CD14-positive monocyte (primary cell): ENCODE measurements at places on chromosomes 6 and 20.
A peak's percentile ranks its signal among the peaks of the same experiment; 100 is the strongest.

DNA sequence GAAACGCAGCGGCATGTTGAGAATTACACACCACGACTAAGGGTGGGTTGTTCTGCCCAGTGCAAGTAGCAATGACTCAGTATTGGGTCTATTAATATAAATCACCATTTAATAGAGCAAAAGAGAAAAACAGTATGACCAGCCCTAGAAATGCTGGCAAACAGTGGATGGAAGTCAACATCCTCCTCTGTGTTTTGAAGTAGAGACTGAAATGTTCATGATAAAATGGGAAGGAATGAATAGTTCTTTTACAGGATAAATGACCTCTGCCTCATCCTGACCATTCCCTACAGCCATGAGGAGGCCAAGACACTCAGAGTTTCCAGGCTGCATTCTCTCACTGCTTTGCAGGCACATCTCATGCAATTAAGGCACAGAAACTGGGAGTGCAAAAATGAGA lies 111.8 kb downstream of the PSMB1 start:
- DNase-seq, result no peak

- no peak for DNase-seq
Measured at GRCh38 chr6:27873021-27873940, 38.9 kb downstream of the OR2B2 start.

DNA sequence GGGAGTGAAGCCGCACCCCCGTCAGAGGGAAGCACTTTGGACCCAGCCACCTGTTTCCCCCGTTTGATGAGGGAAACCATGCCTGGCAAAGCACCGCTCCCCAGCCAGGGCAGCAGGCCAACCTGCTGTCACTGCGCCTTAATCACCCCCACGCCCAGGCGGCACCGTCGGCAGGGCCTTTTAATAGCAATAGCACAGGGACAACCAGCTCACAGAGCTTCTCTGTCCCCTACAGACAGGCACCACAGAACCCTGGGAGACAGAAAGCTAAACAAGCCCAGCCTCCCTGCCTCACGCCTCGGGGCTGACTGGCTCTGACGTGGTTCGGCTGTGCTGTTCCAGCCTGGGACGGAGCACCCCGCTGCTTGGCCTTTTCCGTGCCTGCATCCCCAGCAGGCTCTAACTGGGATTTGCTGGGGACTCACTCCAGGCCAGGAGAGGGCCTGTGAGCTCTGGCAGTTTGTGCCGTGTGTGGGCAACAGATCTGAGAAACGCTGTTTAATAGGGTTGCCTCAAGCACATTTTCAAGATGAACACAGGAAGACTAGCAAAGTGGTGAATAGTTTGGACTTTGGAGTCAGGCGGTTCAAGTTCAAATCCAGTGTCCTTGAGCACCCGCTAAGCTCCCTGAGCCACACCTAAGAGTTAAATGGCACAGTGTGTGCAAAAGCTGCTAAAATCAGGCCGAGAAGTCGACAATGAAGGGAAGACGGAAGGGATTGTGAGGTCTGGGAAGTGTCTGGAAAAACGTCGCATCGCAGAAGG lies 223.8 kb downstream of the NRN1 start:
- no peak for DNase-seq

DNA sequence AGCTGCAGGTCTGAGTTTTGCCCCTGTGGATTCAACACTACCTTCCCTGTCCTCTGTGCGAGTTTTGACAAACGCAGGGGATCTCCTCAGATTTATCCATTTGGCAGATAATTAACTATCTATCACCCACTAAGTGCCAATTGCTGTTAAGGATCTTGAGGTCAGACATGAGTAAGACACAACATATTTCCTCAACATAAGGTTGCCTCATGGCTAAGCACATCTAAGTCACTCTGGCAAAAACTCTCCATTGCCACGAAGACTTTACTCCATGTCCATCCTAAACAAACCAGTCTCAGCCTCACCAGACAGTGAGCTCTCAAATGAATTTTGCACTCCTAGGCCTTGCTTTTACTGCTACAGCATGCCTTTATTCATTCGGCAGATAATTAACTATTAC lies 408.4 kb downstream of the MAFB start:
- no peak for DNase-seq

DNA sequence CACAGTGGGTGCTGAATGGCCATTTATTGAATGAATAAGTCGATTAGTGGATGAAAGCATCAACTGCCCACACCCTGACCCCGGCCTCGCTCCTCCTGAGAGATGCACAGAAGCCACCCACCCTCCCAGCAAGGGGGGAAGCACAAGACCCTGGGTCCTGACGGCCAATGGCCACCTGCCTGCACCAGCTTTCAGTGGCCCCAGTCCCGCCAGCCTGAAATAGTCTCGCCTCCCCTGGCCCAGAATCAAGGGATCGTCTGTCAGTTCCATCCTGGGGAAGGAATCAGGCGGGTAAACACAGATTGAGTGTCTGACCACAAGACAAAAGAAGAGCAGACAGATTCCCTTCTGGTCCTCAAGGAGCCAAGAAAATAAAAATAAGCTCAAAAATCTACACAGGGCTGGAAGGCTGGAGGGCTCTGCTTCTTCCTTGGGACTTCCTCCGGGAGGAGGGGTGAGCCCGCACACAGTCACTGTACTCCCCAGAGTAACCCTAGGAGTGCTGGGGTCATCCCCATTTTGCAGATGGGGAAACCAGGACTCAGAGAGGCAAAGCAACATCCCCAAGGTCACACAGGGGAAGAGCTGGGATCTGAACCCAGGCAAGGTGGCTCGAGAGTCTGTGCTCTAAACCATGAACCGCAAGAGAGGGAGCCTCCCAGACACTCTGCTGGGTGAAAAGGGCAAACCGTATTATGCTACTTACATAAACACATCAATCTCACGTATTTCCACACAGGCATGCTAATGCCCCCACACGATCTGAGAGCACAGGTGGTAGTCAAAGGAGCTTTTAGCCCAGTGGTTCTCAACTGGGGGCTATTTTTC lies 7.8 kb downstream of the PREX1 start:
- DNase-seq, result no peak

DNA sequence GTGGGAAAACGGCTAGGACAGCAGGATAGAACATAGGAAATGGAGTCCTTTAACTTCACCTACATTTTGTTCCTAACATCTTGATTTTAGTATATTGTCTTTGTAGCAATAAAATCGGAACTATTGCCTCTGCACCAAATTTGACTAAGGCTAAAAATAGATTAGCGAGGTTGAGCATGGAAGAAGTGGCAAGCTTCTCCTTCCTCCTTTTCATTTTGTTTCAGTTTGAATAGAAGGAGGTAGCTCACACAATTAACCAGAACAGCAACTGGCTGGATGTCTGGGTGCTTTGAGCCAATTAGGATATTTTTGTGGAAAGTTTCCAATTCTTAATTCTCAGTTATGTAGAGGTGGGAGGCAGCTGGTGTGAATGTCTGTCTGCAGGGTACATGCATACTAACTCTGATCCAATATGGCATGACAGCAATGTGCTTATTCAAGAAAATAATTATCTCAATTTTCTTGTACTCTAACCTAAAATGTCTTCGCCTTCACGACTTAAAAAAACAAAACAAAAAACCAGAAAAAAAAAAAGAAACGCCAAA lies 3.1 kb upstream of the HECA start:
- peak; percentile 38 for DNase-seq

GRCh38 chr6:25050356-25050755 lies 114.6 kb upstream of the RIPOR2 start:
- peak; percentile 60 for DNase-seq

DNA sequence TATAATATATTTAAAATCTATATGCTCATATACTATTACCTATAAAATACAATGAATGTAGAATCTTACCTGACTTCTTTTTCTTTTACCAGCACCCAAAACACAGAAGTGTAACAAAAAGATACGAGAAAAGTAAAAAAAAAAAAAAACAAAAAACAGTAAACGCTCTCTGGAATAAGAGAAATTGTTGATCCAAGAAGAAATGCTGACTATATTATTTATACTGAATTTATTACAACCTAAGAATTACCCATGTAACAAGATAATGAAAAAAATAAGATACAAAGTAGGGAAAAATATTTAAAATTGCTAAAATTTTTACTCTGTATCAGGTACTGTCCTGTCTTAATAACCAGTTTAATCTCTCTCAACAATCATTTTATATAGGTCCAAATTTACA lies 787.9 kb upstream of the MAN1A1 start:
- no peak for DNase-seq

DNA sequence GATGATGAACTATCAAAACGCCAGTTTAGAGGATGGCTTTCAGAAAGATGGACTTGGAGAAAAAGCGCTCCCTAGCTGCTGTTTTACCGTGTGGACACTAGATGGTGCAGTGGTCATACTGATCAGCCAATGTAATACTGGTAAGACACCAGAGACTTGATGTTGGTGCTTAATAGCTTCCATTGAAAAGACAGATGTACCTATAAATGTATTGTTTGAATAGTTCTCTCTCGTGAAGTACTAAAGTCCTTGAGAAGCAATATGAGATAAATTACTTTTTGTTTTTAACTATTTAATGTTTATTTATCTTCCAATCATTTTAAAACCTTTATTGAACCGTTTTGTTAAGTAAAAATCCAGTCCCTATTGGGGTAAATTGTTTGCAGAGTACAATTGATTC lies 63.9 kb upstream of the FUCA2 start:
- DNase-seq, result peak; percentile 60

DNA sequence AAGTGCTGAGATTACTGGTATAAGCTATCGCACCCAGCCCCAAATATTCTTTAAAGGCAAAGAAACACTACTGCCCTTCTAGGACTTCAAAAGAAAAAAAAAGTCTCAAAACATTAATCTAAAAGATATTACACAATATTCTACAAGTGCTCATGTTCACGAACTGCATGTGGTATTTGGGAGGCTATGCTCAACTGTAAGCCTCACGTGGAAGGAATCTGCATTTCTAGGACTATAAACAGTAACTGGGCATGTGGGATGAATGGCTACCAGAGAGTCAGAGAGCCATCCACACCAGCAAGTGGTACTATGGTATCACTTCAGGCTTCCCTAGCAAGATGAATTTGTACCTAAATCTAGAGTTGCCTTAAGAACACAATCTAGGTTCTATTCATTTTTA lies 50.0 kb downstream of the FKBP5 start:
- DNase-seq, result no peak

GRCh38 chr6:20447157-20447556 lies 45.5 kb downstream of the E2F3 start:
- no peak for DNase-seq

- no peak for DNase-seq
Measured at GRCh38 chr6:19356692-19357091, 480.5 kb upstream of the ID4 start.

- DNase-seq, result no peak
Measured at GRCh38 chr20:34970193-34970840, 14.6 kb downstream of the MYH7B start.

- DNase-seq, result no peak
Measured at GRCh38 chr20:38220587-38221118, 39.9 kb downstream of the KIAA1755 start.

GRCh38 chr6:160000280-160000704 lies 31.4 kb downstream of the IGF2R start:
- DNase-seq, result no peak

DNA sequence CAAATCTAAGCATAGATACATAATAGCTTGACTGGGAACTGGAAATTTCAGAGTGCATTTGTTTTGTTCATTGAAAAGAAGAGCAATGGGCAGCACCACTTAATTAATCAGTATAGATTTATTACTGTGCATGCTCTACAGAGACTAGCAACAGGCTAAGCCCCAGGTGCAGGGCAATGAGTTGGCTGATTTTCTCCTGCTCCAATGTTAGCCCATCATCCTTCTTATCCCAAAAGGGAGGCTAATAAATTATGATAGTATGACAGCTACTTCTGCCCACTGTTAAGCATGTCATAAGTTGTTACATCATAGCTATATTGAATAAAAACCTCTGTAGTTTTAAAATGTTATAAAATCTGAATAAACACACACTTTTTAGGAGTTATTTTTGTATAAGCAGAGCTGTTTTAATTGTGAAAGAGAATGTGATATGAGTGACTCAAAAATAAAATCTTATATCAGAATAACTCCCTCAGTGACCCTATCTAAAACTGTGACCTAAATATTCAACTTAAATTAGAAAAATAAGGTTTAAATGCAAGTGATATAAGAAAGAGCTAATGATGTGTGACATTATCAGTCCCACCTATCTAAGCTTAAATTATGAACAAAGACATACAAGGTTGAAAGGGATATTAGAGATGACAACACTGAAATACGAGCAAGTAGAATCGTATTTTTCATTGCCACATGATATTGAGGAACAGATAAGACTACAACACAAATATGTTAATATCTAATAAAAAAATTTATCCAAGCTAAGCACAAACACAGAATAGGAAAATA lies 967.3 kb upstream of the ADGRB3 start:
- DNase-seq, result no peak

- DNase-seq, result no peak
Measured at GRCh38 chr6:25066593-25066992, 130.8 kb upstream of the RIPOR2 start.
